ENCODE measurements at places on chromosomes 11 and 22.

GRCh38 chr11:62801071-62801470, 4.2 kb downstream of the NXF1 start:
- no peak for DNase-seq

GRCh38 chr11:115776916-115777315, 272.7 kb upstream of the CADM1 start:
- DNase-seq = no peak

- no peak for DNase-seq
These were observed 19.5 kb downstream of the PC start for GRCh38 chr11:66938582-66939135.

GRCh38 chr22:20738394-20739089, 35.4 kb upstream of the SERPIND1 start:
- no peak for DNase-seq

DNA sequence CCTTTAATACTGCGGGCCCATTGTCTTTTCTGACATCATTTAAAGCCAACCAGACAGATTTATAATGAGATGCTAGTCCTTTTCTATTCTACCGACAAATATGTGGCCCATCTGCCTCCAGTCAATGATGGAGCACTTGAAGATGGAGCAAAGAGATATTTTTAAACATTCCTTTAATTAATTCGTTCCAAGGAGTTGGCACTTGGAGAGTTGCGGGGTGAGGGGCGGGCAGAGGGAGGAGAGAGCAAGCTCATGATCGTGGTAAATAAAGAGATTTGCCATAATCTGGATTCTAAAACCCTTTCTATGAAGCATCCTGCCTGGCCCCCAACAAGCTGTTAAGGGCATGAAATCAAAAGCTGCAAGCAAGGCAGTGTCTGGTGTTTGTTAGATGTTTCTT, 5.0 kb downstream of the SLC1A2 start:
- DNase-seq = no peak

DNA sequence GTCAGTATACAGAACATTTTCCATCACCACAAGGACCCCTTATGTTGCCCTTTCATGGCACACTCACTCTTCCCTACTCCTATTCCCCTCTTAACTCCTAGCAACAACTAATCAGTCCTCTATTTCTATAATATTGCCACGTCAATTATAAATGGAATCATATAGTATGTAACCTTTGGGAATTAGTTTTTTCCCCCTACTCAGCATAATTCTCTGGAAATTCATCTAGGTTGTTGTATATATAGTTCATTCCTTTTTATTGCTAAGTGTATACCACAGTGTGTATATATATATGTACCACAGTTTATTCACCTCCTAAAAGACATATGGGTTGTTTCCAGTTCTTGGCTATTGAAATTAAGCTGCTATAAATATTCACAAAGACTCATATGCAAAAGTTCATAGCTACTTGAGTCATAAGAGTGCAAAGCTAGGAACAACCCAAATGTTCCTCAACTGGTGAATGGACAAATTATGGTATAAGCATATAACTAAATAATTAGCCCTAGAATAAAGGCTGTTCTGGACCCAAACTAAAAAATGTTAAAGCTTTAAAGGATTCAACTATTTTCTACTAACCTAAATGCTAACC, 41.3 kb downstream of the TUB start:
- no peak for DNase-seq

DNA sequence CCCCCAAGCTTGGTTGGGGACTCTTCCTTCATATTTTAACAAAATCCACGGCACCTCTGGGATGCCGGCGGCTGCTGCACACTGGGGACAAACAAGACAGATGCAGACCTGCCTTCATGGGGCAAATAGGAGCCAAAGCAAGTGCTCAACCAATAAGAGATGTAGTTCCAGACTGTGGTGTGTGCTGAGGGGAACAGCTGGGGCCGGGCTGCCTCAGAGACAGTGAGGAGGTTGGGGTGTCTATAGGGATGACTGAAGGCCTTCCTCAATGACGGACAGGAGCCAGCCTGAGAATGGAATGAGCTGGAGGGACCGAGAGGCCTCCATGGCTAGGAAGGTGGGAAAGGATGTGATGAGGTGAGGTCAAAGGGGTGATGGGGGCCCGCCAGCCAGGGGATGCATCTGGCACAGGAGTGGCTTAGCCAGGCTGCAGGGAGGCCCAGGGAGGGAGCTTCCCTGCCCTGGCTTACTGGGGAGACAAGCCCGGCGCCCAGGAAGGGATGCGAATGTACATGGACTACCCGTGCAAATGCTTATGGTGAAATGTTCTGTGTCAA, 10.3 kb upstream of the CTSD start:
- no peak for DNase-seq

GRCh38 chr22:47073075-47073474, 310.6 kb downstream of the TBC1D22A start:
- DNase-seq = no peak
